ENCODE measurements at places on chromosomes 5 and 9.

DNA sequence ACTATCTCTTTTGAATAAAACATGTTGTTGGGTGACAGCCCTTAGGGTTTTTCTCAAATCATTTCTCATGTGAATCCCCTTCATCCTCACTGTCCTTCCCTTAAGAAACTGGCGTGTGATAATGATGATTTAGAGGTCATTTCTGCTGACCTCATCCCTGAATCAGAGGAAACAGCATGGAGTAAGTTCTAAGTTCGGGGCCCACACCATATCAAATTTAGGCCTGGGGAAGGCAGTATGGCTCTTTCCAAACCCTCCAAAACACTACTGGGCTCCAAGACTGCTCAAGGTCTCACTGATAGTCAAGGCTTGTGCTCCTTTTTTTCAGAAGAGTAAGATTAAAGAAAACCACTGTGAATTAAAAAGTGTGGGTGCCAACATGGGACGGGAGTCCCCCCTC lies 872 bp upstream of the SMIM3 start:
- no peak for DNase-seq

DNA sequence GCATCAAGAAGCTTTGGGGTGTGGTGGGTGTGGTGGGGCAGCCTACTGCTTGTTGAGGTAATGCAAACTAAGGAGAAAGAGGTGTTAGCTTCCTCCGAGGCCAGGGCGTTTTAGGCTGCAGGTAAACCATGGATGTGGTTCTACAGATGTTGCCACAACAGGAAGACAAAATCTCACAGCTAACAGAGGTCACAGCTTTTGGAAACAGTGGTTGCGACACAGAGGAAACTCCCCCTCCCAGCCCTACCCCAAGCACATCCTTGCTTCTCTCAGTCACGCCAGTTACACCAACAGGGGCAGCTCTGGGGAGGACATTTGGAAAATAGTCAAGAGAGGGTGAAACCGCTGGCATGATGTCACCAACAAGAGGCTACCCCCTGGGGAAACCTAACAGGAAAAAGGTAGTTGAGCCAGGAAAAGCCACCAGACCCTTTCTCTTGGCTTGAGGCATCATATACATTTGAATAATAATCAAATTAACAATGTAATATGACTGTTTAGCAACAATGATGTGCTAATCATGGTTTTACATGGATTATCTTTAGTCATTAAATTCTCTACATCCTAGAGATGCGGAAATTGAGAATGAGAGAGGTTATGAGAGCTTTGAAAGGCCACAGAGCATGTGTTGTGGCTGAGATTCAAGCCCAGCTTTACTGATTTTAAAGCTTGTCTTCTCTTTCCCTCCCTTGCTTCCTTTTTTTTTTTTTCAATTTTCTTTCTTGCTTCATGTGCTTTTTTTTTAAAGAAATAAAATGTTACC lies 82.2 kb upstream of the IL12B start:
- DNase-seq, result no peak

DNA sequence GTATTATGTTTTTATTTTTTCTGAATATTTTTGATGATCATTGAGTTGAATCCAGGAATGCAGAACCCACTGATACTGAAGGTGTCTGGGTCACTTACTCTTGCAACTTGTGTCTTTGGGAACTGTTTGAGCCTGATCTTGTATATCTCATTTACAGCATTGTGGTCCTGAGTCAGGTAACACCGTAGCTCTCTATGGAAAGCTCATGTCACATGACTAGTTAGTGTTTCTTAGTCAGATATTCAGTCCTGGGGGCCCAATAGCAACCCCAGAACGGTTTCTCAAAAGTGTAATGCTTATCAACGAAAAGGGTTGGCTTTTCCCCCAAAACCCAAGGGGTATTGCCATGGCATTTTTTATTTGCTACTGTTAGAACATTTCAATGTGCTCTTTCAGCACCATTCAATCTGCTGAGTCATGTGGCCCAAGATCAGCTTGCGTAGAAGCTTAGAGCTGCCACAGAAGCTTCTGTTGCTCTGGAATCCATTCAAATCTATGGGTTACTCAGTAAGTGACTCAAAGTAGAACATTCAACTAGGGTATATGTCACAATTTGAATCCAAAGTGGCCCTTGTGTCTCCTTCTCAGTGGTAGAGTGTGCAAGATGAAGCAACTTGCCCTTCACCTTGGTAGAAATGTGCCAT lies 12.1 kb upstream of the PTAR1 start:
- DNase-seq, result no peak

DNA sequence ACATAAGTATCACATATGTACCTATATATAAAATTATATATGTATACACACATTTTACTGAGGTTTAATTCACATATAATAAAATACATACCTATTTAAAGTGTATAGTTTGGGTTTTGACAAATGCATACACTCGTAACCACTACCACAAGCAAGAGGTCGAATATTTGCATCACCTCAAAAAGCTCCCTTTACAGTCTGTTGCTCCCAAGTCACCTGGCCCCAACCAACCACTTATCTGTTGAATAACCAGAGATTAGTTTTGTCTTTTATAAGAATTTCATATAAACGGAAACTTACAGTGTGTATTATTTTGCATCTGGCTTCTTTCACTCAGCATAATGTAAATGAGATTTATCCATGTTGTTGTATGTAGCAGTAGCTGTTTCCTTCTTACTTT lies 218.9 kb downstream of the MAT2B start:
- no peak for DNase-seq

DNA sequence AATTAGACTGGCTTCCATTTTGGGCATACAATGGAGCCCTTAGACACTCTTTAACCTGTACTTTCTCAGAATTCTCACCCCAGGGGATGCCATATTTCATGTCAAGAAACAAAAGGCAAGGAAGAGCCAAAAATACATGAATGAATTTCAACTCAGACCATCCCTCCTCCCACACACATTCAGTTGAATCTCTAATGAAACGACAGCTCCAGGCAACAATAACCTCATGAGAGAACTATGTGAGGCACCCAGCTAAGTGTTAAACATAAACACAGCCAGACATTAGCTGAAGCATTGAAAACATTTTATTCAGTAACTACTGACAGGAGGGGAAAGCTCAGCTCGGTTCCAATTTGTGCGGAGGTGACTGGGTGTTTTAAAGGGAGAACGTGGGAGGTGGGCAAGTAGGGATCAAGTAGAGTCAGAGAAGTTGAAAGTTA lies 1359.1 kb upstream of the CDH9 start:
- no peak for DNase-seq

DNA sequence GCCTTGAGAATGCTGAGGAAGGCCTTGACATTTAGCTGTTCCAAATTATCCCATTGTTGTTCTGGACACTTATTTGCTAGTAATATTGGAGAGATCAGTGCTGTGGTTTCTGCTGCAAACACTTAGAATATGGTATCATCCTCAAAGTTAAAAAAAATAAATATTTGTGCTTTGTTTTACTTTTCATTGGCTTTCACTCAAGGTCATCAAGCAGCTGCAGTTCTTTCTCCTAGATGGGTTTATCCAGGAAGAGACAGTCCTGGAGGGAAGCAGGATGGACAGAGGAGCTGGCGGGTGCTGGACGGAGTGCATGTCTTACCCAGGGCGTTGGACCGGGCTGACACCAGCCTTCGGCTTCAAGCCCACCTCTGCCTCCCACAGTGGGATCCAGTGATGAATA lies 193.6 kb downstream of the MTRR start:
- DNase-seq, result no peak

Measured in hypothalamus (tissue), 51 donors.